M059J (cell line): ENCODE measurements at places on chromosomes 7 and 10.
A peak's percentile ranks its signal among the peaks of the same experiment; 100 is the strongest.

- DNase-seq, result no peak
Measured at GRCh38 chr10:79420974-79421688, 24.3 kb downstream of the ZCCHC24 start.

DNA sequence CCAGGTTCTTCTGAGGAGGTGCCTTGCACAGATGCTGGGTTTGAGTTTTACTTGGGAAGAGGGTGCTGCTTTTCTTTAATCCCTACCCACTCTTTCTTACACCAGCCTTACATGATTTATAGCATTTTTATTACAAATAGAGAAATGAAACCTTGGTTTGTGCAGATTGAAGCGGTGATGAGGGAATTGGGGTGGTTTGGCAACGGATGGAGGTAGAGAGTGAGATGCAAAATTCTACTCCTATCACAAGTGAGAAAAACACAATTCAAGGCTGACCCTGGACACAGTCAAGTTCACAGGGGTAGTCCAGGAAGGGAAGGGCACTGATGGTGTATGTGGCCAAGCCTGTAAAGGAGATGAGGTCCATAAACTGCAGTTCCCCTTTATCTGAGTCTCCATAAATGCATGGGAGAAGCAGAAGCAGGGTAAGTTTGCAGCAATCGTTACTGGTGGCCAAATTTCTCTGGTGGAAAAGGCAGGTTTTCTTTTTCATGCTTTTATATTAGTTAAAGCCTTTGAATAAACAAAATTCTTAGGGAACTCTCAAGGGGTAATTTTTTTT is 214.3 kb downstream of the JAZF1 start:
- DNase-seq, result no peak

DNA sequence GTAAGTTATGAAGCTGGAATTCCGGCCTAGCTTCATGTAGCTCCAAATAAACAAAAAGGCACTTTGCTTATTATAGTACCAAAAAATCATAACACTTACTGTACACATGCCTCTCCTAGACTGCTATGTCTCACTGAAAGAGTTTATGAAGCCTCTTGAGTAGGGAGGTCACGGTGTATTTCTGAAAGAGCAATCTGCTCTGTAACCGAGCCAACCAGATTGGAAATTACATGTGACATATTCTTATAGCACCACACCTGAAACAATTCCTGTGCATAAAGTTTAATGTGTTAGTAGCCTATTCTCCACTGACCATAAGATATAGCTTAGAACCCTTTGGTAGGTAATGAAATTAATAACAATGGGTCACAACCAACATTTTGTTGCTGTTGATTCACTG is 1.3 kb upstream of the FAM3C start:
- DNase-seq, result no peak

GRCh38 chr7:4871056-4871680 is 9.3 kb upstream of the PAPOLB start:
- DNase-seq, result no peak

DNA sequence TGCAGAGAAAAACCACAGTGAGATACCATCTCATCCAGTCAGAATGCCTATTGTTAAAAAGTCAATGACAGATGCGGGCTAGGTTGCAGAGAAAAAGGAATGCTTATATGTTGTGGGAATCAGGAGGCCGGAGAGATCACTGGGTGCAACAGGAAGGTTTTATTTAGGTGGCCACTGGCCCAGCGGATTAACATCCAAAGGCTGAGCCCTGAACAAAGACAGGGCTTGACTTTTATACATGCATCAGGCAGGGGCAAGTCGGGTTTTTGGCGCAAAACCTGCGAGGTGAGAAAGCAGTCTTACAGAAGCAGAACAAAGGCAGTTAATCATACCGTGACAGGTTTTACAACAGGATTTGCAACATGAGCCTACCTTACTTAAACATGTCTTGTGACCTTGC is 620 bp downstream of the ZNF117 start:
- no peak for DNase-seq

DNA sequence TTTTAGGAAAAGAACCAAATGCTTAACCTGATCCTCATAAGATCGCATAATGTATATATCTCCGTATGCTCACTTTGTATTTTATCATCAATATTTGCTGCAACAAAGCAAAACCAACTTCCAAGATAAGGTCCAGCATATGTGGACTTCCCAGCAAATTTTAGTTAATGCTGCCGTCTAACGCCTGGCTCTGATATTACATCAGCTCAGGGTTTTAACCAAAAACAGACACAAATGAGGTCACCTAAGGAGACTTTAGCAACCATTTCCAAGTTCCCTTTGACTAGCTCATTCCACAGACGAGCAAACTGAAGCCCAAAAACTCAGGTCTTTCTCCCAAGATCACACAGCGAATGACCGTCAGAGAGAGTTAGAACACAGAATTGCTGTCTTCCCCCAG is 59.4 kb upstream of the UCN3 start:
- DNase-seq, result no peak

DNA sequence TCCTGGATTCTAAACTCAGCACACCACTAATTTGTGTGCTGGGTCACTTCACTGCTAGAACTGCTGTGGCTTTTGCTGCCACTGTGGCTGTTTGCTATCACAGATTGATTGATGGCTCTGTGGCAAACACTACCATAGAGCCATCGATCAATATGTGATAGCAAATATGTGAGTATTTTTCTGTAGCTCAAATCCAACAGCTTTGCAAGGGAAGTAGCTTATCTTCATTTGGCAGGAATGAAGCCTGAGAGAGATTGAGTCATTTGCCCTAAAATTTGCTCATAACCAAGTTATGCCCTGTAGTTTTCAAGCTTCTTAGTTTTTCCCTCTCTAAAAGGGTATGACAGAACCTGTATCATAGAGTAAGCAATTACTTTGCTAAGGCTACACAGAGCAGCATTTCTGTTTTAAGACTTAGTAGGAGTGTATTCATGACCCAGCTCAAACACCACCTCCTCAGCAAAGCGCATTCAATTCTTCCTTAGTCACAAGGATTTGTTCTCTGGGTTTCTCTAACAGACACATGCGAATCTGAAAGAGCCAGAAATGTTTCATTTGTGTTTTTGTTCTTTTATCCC is 43.1 kb downstream of the MINPP1 start:
- peak; percentile 77 for DNase-seq

- peak; percentile 53 for DNase-seq
Measured at GRCh38 chr10:126570621-126571602, 99.6 kb downstream of the C10orf90 start.

DNA sequence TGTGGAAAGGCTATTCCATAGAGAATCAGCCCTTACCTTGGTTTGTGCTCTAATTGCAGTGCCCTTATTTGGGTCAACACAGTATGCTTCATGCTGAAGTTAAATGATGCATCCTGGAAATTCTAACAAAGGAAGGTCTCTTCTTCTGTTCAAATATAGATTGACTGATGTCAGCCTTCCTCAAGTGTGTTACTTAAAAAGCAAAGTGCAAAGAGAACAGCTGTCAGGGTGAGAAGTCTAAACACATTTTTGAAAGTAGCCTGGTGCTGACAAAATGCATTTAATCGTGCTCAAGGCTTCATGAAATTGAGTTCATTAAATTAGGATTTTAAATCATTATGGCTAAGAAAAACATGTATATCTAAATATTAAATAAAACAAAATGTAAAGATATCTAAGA is 19.5 kb downstream of the AGR2 start:
- no peak for DNase-seq

GRCh38 chr7:29860186-29860585 is 53.9 kb downstream of the WIPF3 start:
- no peak for DNase-seq

DNA sequence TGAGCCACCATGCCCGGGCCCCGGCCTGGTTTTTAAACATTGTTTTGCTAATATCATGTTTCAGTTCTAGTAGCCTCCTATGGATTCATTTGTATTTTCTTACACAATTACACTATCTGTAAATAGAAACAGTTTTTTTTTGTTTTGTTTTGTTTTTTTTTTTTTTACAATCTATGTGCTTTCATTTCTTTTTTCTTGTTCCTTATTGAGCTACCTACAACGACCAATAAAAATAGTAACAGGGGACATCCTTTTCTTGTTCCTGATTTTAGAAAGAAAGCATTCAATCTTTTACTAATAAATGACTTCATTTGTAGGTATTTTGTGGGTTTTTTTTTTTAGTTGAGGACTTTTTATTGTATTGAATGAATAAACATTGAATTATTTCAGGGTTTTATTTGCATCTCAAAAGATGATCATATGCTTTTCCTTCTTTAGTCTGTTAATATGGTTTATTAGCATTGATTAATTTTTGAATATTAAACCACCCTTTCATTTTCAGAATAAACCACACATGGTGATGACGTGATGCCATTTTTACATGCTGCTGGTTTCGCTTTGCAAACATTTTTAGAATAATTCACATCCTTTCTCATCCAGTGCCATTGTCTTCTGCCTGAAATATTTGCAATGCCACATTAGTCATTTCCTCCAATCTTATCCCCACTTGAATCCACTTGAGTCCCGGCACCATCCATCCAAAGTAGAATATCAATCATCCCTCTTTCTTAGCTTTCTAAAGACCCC is 18.1 kb upstream of the AKR1E2 start:
- peak; percentile 83 for DNase-seq
